ENCODE measurements at places on chromosomes 12 and 14. TPM values are rescaled to one million over a fixed set of nuclear protein-coding genes. Genes with fewer than 3 reads are reported as not detected.

Gene TARBP2
- total RNA-seq: 29.7 TPM

Gene MMP14
- 96.0 TPM for total RNA-seq

Gene BATF
- total RNA-seq: 1.0 TPM

Gene PDZRN4
- 1.6 TPM for total RNA-seq

Gene CHURC1
- total RNA-seq: 33.4 TPM

Data from skeletal muscle tissue (tissue), 5 donors.